ENCODE measurements at places on chromosomes 6 and 20.

DNA sequence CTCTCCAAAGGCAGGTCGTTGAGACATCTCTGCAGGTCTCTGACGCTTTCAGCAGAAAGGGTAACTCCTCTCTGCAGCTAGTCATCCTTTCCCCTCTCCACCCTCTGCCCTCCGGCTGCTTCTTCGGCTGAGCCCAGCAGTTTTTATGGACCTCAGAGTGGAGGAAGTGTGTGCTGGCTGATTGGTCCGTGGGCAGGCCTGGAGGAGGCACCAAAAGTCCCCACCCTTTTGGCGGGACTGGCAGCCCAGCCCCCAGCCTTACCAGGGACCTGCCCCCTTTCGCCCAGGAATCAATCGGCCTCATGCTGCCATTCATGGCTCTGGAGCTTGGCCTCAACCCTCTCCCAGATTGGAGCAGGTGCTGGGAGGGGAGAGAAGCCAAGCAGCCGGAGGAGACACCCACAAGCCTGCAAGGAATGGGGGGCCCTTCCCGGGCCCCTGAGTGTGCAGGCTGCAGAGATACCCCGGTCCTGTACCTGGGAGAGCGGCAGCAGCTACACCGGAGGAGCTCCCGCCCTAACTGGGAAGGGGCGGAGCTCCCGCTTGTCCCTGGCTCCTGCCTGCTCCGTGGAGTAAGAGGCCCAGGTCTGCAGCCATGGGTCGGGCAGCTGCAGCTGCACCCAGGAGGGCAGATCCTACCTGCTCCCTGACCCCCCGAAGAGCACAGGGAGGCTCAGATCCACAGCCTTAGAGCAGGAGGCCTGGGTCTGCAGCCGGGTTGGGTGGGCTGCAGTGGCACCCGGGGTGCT lies 170.3 kb upstream of the SOX4 start:
- DNase-seq: no peak

DNA sequence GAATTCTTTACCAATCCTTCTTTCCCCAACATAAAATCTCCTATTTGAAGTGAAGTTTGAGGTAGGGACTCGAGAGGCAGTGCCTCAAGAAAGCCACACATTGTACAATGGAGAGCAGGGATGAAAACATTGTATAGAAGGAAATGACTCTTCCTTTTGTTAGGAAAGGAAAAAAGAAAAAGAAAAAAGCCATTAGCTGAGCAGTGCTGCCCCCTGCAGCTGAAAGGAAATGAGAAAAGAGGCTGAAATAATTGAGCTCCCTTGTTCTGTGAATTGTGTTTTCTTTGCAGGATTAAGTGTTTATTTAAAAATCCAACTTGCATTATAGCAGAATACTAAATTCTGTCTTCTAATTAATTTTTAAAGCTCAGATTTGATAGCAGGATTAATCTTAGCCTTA lies 162.9 kb upstream of the SASH1 start:
- no peak for DNase-seq

DNA sequence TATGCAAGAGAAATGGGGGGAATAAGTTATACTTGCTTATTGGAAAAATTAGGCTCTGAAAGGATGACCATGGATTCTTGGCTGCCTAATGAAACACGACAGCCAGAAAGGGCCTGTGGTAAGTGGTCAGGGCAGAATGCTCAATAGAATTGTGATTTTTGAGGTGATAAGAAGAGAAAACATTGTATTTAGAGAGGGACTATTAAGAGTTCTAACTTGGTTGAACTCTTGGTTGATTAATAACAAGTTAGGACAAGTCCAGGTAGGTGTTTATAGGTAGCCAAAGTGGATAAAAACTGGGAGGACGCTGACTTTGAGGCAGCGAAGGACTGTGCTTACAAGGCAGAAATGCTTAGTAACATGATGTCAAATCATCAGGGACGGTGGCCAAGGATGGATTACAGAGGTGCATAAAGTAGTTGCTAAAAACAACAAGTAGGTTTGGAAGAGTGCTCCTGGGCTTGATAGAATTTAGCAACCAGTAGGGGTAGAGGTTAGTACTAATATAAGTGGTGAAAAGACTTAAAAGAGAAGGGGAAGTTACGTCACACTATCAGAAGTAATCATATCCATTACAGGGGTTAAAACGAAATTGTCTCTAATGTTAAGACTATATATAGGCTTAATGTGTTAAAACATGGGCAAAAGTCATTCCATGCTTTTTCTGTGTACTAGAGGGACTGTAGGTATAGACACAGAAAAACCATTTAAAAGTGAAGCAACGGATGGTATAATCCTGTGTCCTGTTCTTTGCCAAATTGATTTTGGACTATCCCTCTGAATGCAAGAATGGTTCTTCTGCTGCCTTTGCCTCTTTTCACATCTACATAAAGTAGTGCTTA lies 98.6 kb downstream of the EYA4 start:
- no peak for DNase-seq

GRCh38 chr6:23086100-23086499 lies 516.7 kb downstream of the HDGFL1 start:
- DNase-seq: no peak

DNA sequence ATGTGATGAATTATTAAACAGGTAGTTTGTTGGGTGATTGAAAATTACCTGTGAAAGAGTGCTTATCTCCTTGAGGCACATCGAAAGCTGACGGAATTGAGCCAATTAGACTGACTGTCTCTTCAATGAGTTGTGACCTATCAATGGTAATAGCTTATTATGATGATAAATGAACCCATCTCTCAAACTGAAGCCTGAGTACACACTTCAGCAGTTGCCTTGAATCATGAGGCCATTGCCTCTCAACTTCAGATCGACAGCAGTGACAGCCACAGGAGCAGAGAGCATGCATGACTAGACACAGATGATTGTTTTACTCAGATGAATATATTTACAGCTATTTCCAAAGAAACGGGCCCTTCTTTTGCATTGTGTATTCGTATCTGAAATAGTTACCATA lies 323.9 kb downstream of the LAMA2 start:
- no peak for DNase-seq

DNA sequence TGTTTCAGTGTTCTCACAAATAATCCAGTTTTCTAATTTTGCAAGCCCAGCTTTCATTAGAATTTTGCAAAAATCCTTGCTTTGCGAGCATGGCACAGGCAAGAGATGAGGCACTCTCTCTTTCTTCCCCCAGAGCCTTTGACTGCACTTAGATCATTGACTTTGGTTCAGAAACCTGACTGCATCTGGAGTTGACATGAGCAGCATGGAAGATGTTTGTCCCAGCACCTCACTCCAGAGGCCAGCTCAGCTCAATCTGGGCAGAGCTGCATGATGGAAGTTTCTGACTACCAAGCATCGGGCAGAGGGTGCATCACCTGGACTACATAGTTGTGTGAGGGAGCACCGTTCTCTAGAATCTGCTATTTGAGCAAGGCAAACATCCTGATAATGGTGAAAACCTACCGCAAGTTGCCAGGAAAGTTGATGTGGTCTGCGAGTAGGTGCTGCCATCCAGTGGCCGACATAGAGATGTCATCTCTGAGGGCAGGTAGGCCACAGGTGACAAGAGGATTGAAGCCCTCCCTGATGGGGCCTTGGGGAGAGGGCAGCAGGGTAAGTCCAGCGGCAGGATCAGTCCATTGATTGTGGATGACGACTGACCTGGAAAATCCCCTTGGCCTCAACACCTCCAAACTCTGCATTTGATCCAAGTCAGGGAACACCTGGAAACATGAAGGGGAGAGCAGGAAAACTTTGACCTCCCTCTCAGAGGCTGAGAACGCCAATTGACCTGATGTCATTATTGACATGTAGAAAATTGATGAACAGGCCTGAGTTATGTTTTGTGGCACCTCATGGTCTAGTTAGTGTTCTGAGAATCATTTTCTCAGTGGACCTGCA lies 3.8 kb upstream of the LPA start:
- DNase-seq: no peak
